ENCODE measurements at places on chromosomes 13 and 19.

GRCh38 chr13:52737965-52738364, 1.7 kb downstream of the CNMD start:
- no peak for DNase-seq

DNA sequence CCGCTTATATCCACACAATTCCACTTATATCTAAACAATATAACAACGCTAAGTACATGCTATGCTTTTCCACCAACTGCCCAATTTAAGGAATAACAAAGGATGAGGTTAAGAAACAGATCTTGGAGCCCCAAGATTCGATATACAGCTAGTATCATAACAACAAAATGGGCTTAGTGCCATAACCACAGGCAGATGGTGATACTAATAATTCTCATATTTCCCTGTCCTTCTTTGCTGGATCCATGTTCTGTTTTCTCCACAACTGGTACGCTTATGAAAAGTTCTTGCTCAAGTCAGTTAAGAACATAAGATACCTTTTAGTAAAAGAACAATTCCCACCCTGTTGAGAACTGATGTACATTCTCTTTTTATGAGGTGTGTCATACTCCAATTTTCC, 33.9 kb downstream of the CAB39L start:
- no peak for DNase-seq

- DNase-seq, result no peak
Measured at GRCh38 chr19:35011091-35011689, 11.1 kb downstream of the GRAMD1A start.

DNA sequence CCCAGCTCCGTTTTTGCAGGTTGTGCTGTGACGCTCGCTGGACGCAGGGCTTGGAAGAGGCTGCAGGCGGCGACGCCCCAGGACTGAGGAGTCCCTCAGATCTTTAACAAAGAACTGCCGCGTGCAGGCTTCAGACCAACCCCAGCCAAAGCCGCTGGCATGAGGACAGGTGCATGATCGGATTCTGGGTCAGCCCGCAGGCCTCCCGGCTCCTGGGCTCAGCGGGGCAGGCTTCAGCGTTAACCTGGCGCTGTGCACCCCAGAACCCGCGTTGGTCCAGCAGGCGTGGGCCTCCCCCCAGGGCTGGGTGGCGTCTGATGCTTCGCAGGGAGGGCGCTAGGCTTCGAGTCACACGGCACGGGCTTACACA, 920 bp upstream of the TIMM13 start:
- DNase-seq, result no peak

DNA sequence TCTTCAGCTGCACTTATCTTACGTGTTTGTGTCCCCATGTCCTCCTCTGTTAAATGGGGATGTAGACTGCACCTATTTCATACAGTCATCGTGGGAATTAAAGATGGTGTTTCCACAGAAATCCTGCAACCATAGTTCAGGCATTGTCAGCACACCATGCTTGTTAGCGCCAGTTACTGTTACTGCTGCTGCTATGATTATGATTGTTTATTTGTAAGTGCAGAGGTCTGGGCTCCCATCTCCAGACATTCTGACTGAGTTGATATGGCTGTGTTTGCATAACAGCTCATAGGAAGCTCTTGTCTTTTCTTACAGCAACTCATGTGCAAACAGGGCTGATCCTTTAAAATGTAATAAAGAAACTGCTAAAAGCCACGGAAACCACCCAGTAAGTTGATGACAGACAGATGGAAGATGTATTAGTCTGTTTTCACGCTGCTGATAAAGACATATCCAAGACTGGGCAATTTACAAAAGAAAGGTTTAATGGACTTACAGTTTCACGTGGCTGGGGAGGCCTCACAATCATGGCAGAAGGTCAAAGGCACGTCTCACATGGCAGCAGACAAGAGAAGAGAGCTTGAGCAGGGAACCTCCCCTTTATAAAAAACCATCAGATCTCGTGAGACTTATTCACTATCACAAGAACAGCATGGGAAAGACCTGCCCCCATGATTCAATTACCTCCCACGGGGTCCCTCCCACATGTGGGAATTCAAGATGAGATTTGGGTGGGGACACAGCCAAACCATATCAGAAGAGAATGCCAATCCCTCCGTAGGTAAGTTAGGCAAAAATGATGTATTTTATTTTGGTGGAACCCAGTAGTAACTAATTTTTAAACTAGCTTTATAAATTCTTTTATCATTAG, 1.6 kb downstream of the ZSCAN5A start:
- no peak for DNase-seq

DNA sequence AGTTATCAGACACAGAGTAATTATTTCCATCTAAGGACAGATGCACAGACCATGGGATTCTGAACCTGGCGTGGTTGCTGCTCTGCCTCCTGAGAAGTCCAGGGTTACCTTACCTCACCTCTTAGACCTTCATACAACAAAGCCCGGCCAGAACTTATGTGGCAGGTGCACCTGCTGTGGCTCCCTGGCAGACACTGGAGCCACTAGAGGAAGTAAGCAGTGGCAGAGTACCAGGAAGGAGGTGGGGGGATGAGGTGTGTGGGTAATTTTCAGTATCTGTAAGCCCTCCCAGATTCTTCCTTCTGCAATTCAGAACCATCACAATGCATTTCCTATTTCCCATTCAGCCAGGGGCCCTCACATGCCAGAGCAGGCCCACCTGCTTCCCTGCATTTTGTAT, 106.1 kb upstream of the DOCK9 start:
- DNase-seq, result no peak

DNA sequence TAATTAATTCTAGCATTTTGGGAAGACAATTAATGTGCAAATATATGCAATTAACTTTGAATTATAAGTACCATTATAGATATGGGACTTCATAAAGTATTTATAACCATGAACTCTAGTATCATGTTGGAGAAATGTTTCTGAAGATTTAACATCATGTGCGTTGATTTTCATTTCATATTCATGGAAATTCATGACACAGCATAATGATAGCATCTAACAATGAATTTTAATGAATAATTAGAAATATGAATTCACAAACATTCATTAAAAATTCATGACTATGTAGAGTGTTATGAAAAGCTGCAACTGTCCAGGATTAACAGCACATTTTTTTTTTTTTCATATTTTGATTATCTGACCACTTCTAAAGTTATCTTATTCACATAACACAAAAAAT, 70.1 kb upstream of the KLHL1 start:
- DNase-seq, result no peak

GRCh38 chr13:46507981-46508380, 45.0 kb upstream of the LRCH1 start:
- DNase-seq, result no peak

- DNase-seq, result no peak
Measured at GRCh38 chr19:34244611-34245299, 9.6 kb upstream of the GARRE1 start.

DNA sequence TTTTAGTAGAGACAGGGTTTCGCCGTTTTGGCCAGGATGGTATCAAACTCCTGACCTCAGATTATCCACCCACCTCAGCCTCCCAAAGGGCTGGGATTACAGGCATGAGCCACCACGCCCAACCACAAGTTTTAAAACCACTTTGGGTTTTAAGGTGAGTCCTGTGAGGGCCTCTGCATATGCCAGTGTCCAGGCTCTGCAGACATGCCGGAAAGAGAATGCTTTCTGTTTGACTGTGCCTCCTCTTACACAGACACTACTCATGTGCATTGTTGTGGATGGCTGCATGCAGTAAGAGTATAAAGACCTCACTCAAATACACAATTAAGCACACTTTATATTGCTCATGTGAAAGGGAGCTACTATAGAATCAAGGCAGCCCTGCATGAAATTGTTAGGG, 20.8 kb upstream of the SLC25A30 start:
- DNase-seq, result no peak

GRCh38 chr13:100478107-100478809, 110.3 kb downstream of the GGACT start:
- DNase-seq, result no peak

DNA sequence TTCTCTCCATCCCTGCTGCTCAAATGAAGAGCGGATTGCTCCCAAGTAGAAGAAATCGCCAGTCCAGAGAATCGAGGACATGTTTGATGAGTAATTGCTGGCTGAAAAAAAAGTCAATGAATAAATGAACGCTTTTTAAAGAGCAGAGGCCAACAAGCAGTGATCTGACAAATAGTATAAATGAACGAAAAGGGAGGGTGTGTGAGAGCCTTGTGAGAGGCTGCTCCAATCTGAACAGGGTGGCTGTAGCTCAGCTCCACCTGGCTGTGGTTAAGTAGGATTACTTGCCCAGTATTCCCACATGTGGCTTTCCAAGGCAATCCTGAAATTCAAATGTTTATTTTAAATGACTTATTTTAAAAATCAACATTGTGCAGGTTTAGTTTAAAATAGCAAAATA, 117.1 kb downstream of the TSHZ3 start:
- no peak for DNase-seq

DNA sequence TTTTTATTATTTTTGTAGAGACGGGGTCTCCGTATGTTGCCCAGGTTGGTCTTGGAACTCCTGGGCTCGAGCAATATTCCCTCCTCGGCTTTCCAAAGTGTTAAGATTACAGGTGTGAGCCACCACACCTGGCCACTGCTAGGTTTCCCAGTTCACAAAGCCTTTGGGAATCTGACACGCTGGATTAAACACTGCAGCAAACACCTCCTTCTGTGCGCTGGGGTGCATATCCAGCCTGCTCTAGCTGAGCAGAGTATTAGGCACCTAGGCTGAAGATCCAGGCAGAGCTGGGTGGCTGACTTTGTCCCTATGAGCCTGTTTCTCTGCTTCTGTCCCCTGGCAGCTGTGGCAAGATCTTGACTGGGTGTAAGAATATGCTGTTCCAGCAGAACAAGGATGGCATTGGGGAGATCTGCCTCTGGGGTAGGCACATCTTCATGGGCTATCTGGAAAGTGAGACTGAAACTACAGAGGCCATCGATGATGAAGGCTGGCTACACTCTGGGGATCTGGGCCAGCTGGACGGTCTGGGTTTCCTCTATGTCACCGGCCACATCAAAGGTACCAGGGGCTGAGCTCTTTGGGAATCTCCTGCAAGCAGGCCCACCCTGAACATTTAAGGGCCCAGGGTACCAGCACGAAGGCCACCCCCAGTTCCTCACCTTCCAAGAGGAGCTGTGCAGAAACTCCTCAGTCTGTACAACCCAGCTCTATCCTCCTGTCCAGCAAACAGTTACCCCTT, 49.8 kb downstream of the ACSBG2 start:
- DNase-seq, result no peak

DNA sequence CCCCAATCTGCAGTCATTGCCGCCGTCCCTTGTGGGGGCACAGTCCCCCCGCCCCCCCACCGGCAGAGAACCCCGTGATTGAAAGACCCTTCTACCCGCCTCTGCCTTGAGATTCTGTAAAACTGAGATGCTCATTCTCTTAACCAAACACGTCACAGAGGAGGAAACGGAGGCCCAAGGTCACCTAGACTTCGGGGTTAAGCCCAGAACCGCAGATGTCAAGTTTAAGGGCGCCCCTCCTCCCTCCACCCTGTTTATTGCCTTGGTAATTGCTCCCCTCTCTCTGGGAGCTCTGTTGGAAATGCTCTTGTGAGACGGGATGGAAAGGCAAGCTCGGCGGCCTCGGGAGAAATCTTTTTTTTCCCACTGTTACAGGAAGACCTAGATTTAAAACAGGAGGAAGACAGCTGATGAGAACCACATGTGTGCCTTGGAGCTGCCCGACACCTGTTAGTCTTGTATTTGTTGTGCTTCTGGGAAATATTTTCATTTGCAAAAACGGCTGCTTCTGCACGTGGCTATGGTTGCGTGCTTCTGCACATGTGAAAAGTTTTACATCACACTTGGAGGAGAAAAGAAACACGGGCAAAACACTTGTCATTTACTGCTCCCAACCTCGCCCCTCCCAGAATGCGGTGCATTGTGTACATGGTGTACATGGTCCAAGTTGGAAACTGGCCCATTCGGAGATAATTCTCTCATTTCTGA, 1.1 kb upstream of the MED26 start:
- peak; percentile 41 for DNase-seq

DNA sequence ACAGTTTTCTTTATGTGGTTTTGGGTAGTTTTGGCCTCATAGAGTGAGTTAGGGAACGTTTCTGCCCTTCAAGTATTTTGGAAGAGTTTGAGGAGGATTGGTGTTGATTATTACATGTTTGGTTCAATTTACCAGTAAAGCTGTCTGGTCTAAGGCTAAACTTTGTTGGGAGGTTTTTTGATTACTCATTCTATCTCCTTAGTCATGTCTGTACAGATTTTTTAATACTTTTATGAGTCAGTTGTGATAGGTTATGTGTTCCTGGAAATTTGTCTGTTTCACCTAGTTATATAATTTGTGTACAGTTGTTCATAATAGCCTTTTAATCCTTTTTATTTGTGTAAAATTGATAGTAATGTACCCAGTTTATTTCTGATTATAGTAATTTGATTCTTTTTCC, 20.4 kb downstream of the RNF17 start:
- no peak for DNase-seq

DNA sequence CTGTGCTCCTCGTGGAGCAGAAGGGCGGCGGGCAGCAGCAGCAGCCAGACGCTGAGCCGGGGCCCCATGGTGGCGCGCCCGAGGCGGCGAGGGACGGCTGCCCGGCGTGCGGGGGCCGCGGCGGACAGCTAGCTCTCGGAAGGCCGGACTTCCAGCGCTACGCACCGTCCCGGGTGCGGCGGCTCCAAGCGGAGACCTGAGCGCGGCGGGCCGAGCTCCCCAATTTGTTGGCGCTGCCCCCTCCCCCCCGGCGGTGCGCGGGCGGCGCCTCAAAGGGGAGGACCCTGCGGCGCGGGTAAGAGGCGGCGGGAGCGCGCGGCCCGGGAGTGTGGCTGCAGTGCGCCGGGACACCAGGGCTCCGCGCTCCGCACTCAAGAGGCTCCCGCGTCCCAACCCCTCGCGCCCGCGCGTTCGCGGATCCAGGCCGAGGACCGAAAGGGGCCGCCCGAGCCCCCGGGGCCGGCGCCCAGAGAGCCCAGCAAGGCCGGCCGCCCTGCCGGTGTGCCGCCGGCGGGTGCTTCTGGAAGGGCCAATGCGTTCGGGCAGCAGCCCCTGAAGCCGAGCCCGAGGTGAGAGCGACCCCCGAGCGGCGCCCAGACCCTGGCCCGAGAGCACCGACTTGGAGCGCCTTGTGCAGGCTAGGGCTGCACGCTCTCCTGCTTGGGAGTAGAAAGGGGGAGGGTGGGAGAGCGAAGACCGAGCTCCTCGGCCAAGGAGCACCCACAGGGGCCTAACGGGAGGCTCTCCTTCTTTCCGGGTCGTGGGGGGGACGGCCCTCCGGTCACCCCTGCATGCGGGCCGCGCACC, at the start of the genes COL4A1 and COL4A2:
Gene COL4A1 (minus strand): TSS at position 198 of the 807 bp plus-strand sequence. CDS start 130 bp downstream, at position 68.
Gene COL4A2 (plus strand): TSS at position 325 of the 807 bp plus-strand sequence. CDS start 620 bp downstream, outside the sequence.
- peak; percentile 63 for DNase-seq

DNA sequence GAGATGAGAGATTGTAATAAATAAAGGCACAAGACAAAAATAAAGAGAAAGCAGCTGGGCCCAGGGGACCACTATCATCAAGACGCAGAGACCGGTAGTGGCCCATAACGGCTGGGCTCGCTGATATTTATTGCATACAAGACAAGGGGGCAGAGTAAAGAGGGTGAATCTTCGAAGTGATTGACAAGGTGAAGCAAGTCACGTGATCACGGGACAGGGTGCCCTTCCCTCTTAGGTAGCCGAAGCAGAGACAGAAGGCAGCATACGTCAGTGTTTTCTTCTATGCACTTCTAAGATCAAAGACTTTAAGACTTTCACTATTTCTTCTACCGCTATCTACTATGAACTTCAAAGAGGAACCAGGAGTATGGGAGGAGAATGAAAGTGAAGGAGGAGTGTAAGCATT, 4.6 kb upstream of the PRKCG start:
- DNase-seq, result no peak

- no peak for DNase-seq
Measured at GRCh38 chr19:56294549-56294948, 20.1 kb downstream of the ZSCAN5A start.

Measured in mesothelial cell of epicardium (in vitro differentiated cells).